ENCODE measurements at places on chromosomes 6 and 20.

- no peak for DNase-seq
Measured at GRCh38 chr6:88920774-88921733, 42.4 kb downstream of the RNGTT start.

DNA sequence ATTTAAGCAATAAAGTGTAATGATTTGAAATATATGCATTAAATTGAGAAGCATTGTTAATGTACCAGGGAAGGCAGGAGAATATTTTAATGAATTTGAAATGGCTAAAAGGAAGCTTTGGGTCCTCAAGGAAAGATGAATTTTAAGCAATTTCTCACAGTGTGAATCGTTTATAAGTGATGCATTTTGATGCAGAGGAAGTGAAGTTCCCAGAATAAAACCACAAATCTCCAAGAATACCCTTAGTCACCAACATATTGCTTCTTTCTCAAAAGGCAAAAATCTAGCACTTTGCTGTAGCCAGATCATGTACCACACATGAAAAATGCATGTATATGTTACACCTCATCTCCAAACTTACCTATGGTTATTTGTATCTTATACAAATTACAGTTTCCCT lies 11.7 kb downstream of the TPD52L1 start:
- no peak for DNase-seq

DNA sequence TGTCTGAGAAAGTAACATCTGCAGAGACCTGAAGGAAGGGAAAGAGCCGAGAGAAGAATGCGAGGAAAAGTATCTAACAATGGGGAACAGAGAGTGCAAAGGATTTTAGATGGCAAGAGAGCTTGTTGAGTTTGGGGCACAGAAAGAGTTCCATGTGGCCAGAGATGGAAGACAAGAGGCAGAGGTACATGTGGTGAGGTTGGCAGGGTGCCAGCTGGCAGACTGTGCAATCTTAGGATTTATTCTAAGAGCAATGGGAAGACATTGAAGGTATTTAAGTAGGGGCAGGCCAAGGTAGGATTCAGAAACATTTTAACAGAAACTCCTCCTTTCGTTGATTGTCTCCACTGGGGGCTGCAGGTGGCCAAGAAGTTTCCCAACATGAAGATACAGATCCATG lies 20.4 kb upstream of the LBP start:
- DNase-seq = no peak

DNA sequence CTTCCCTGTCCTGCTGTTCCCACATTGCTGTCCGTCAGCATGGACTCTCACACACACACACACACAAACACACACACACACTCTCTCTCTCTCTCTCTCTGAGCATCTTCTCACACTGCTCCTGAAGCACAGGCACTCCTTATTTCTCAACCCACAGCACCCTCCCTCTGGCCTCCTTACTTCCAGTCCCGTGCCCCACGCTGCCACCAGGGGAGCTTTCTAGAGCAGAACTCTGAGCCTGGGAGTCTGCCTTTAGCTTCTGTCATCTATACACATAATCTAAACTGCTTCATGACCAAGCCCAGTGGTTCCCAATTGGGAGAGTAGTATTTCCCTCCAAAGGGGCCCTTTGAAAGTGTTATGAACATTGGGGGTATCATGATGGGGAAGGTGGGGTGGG lies 29.1 kb downstream of the HECA start:
- DNase-seq = no peak

GRCh38 chr6:11129908-11130565 lies 18.5 kb upstream of the ERVFRD-1 start:
- no peak for DNase-seq

GRCh38 chr6:90375681-90376439 lies 79.2 kb upstream of the BACH2 start:
- DNase-seq = peak; percentile 57

DNA sequence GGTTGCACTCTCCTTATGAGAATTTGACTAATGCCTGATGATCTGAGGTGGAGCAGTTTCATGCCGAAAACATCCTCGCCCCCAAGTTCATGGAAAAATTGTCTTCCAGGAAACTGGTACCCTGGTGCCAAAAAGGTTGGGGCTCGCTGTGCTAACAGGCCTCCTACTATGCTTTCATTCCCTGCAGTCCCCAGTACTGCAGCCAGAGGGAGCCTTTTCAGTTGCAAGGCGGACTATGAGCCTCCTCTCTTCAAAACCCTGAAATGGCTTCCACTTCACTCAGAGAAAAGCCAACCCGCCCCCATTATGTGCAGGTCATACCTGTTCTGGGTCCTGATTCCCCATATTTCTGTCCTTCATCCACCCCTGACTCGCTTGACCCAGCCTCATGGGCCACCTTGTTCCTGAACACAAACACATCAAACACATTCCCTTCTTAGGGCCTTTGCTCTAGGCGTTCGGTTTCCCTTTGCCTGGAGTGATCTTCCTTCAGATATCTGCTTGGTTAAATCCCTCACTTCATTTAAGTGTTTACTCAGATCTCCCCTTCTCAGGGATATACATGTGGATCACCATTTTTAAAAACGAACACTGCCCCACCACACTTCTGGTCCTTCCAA lies 173.7 kb downstream of the PHACTR1 start:
- no peak for DNase-seq

GRCh38 chr20:48995589-48995988 lies 50.5 kb upstream of the CSE1L start:
- no peak for DNase-seq

GRCh38 chr6:92864966-92865555 lies 554.3 kb downstream of the EPHA7 start:
- DNase-seq = no peak

DNA sequence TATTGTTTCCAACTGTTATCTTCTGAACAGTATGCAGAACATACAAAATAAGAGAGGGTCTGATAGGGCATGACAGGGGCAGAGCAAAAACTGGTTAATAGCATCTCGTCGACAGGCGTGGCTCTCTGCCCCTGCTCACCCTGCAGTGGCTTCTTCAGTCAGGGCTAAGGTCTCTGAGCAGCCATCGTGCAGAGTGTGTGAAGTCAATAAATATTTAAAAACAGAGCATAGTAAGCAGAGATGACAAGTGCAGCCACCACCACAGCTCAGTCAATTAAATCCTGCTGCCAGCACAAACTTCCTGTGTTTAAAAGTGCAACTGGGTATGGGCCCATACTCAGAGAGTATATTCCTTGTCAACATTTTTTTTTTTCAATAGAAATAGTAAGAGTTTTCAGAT lies 373.4 kb upstream of the AGPAT4 start:
- no peak for DNase-seq

DNA sequence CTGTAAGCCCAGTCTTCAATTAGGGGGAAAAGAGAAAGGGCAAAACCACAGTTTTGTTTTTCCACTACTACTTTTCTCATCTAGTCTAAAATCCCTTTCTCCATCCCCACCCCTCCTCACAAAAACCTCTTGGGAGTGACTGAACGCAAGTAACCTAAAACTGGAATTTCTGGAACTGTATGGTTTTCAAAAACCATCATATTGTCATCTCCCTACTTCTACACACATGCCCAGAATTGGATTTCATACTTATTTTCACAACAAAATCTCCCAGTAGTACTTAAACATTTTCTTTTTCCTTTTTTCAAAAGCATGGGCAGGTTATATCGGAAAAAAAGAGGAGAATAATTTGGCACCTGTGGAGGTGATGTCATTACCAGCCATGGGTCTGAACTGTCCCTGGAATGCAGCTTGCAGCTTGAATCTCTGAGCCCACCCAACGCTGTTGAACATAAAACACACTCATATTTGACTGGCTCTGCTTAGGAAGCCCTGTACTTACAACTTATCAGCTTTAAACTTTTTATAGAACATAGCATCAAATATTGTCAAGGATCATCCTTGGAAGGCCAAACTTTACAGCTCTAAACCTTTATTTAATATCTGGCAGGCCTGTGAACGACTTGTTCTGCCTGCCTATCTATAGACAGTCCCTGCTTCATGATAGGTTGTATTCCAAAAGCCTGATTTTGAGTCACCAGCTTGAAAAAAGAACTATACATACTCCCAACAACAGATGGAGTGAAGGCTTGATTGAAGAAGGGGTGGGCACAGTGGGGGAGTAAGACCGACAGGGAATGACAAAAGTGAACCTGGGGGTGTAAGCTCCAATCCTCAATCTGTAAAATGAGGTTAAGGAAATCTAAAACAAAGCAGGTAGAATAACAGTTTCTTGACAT lies 59.3 kb downstream of the EPB41L2 start:
- no peak for DNase-seq

DNA sequence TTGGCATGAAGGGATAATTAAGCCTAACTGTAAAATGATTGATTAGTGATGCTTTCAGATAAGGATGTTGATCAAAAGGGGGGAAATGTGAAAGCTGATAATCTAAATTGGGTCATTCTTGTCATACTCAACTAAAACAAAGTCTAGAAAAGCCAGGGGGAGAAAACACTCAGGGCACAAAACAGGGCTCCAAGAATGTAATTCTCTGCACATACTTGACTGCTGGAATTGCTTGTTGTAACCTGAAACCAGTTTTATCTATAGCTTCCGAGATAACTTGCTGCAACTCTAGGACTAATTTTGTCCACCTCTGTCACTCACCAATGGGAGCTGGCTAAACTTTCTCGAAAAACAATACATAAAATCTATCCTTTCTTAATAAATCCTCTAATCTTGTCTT lies 310.3 kb downstream of the CLVS2 start:
- DNase-seq = no peak

DNA sequence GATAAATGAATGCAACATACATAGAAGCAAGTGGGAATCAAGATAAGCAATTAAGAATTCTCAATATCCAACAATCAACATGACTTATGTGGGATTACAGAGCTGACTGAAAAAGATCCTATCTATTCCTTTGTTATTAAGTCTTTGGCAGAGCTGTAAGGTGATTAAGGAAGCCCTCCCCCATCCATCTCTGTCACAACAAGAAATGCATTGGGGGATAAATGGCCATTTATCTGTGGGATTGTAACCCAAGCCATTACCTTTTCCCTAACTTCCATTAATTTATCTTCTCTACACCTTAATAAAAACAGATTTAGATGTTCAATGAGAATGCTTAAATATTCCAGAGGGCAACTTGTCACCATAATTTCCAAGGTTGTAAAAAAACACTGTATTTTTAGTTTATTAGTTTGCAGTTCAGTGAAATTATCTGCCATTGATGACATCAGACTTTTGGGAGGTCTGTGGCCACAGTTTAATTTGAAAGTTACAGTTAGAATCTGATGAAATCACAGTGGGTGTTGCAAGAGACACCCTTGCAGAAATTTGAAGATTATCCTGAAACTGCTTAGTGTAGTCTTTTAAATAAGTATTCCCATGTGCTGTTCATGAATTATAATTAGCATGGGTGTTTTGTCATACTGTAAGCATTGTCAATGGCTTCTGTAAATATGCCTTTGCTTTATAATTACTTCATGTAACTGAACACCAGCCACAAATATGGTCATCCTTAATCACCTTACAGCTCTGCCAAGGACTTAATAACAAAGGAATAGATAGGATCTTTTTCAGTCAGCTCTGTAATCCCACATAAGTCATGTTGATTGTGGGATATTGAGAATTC lies 49.4 kb upstream of the FYN start:
- DNase-seq = peak; percentile 39

DNA sequence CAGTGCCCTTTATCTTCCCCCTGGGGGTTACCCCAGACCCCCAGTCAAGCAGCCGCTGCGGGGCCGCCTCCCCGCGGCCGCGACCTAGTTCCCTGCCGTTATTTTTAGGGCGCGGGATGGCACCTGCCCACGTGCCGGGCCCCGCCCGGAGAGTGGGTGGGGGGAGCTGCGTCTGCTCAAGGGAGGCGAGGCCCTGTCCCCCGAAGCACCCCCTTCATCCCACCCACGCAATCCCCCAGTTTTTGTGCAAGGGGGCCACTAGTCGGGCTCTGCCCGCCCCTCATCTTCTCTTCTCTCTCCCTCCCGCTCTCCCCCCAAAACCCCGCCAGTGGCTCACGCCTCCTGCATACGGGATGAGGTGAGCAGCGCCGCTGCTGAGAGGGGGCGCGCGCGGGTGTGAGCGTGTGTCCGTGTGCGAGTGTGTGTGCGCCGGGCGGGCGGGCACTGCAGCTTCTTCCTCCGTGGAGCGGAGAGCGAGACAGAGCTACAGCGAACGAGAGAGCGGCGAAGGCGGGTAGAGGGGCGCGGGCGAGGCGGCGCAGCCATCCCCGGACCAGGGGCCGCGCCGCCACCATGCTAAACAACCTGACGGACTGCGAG lies at the start of gene SLC12A5:
Gene SLC12A5, plus strand, starts transcription at position 444 of the 600 bp plus-strand sequence. Its CDS starts 130 bp downstream, at position 574.
- DNase-seq = no peak

- DNase-seq = no peak
Measured at GRCh38 chr20:52963131-52963530, 9.0 kb upstream of the TSHZ2 start.

DNA sequence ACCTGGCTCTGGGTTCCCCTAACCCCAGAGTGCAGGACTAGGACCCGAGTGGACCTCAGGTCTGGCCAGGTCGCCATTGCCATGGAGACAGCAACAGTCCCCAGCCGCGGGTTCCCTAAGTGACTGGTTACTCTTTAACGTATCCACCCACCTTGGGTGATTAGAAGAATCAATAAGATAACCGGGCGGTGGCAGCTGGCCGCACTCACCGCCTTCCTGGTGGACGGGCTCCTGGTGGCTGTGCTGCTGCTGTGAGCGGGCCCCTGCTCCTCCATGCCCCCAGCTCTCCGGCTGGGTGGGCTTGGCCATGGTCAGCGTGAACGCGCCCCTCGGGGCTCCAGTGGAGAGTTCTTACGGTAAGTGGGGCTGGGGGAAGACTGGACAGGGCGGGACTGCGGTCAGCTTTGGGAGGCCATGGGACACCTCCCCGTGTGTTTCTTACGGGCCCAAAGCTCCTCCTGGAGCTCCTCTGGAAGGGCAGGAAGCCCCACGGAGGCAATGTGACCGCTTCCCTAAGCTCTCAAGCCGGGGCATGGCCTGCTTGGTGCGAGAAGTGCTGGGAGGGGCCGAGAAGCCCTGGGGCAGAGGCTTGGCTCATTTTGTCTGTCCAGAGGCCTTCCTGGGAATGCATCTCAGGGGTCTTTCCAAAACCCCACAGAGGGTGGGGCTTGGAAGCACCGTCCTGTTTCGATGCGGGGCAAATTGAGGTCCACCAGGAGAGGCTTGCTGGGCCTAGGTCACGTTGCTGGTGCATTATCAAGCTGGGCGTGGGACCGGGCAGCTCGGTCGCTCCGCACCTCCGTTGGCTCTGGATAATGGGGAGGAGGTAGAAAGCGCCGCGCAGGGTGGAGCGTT lies at the start of gene HNF4A:
Gene HNF4A, plus strand, starts transcription at position 202 of the 855 bp plus-strand sequence. Its CDS starts 106 bp downstream, at position 308.
- no peak for DNase-seq

GRCh38 chr6:160110586-160111123 lies 11.0 kb upstream of the SLC22A1 start:
- DNase-seq = peak; percentile 43

DNA sequence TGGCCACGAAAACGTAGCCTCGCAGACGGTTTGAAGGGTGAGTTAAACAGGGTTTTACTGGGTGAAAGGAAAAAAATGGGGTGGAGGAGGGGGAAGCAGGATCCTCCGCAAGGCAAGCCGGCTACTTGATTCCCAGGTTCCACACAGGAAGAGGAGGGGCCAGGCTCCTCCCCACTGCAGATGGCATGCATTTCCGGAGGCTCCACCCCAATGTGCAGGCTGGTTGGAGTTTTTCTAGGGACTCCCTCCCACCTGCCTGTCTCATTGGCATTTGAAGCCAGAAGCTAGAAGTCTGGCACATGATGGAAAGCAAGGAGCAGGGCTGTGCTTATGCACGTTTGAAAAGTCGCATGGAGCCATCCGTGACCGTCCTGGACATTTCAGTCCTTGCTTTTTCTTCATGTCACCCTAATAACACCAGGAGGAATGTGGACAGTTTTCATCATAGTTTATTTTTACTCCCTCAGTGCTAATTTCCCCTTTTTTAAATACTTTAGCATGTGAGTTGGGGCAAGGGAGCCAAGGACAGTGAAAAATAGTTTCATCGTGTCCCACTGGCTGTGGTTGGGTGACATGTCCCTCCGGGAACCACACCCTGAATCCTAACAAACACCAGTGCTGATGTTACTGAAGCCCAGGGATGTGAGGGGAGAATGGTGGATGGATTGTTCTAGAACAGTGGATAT lies 100.1 kb upstream of the INSM1 start:
- no peak for DNase-seq
